ENCODE measurements at places on chromosomes 6 and 20.
A peak's percentile ranks its signal among the peaks of the same experiment; 100 is the strongest.

DNA sequence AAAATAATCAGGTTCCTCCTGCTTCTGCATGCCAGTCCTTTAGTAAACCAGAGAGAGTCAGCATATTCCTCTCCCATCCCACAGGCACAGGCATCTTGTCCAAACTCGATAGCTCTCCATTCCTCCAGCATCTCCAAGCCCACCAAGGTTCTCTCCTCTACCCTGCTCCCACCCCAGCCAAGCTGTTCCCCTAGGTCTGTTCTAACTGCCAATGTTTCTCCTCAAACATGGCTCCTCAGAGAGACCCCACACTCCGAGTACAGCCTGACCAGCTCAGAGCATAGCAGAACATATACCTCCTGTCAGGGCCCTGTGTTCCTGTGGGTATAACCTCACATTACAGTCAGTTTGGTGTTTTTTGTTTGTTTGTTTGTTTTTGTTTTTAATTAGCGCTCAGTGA, 177.8 kb downstream of the VEGFA start:
- DNase-seq = peak; percentile 37

- no peak for DNase-seq
Measured at GRCh38 chr20:33522256-33522820, 32.4 kb downstream of the CBFA2T2 start.

- DNase-seq = no peak
Measured at GRCh38 chr6:32397252-32397920, 9.6 kb downstream of the BTNL2 start.

DNA sequence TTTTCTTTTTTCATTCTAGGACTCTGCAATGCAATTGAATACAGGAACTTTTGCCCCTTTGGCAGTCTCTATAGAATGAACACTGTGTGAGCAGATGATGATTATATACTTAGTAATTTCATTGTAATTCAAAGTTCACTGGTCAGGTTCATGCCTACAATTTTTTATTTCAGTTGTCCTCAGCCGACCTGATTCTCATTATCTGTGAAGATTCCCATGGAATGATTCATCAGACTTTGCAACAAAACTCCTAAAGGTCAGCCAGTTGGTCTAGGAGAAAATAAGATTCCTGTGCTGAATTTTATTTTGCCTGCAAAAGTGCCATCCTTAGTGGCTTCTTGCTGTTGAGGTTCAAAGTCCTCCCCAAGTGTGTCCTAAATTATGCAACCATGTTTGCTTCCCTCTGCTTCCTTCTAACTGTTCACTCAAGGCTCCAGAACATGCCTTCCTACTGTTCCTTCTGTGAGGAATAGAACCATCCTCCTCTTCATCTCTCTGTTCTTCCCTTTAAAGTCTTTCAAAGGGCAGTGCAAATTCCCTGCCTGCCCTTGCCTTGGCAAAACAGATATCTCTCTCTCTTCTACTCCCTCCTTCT, 194.2 kb upstream of the CNR1 start:
- no peak for DNase-seq

- DNase-seq = no peak
Measured at GRCh38 chr6:36195471-36196112, 952 bp upstream of the BRPF3 start.

- DNase-seq = no peak
Measured at GRCh38 chr20:45429618-45430017, 13.7 kb downstream of the PIGT start.
